Activated CD8-positive, alpha-beta memory T cell treated with anti-CD3 and anti-CD28 coated beads, Interleukin-2, amount 50 U/mL, for 4 hours (primary cell): ENCODE measurements at places on chromosomes 5 and 9.

GRCh38 chr5:153437251-153437650 lies 53.2 kb upstream of the GRIA1 start:
- DNase-seq: no peak

DNA sequence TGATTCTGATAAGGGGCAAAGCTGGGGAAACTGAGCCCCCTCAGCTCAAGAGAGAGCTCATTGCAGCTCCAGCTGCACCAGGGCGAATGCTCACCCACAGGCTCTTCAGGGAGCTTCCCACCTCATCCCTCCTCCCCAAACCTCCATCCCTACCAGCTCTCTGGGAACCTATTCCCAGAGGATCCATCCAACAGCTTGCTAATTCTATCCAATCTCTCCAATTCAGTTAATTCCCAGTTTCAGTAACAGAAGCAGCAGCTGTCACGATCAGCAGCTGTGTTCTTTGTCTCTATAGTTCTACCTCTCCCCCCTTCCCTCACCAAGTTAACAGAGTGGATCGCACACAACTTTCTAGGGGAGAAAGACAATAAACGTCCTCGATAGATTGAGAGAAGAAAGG lies 135.5 kb upstream of the EFNA5 start:
- no peak for DNase-seq

DNA sequence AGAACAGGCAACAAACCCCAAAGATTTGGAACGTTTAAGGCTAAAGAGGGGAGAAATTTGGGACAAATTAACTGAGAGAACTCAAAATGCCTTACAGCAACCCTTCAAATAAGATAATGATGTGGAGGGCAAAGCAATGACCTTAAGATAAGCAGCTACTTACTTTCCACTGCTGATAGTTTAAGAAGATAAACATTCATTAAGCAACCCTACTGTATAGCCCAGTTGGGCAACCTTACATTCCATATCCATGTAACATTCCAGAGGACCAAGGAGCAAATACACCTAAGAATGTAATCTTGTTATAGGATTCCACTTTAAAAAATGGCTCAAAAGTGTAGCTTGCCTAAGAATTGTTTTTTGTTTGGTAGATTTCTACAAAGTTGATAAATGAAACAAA lies 14.8 kb downstream of the ETF1 start:
- no peak for DNase-seq

- DNase-seq: no peak
Measured at GRCh38 chr9:112094241-112094640, 80.9 kb downstream of the SUSD1 start.

DNA sequence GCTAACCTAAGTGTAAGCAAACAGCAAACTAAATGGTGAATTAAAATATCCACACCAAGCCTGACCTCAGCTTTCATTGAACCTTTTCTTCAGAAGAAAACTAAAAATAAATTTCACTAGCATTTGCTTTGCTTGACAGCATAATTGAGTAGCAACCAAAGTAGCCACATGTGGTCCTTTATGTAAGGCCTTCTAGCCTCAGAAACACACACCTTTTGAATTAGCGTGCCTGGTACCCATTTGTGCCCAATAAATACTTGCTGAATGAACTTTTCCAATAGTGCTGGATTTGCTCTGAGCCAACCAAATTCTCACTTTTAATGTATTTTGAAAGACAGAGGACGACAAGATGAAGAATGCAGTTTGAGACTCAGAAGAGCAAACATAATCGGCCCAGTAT lies 2.1 kb upstream of the NIPBL start:
- DNase-seq: no peak

DNA sequence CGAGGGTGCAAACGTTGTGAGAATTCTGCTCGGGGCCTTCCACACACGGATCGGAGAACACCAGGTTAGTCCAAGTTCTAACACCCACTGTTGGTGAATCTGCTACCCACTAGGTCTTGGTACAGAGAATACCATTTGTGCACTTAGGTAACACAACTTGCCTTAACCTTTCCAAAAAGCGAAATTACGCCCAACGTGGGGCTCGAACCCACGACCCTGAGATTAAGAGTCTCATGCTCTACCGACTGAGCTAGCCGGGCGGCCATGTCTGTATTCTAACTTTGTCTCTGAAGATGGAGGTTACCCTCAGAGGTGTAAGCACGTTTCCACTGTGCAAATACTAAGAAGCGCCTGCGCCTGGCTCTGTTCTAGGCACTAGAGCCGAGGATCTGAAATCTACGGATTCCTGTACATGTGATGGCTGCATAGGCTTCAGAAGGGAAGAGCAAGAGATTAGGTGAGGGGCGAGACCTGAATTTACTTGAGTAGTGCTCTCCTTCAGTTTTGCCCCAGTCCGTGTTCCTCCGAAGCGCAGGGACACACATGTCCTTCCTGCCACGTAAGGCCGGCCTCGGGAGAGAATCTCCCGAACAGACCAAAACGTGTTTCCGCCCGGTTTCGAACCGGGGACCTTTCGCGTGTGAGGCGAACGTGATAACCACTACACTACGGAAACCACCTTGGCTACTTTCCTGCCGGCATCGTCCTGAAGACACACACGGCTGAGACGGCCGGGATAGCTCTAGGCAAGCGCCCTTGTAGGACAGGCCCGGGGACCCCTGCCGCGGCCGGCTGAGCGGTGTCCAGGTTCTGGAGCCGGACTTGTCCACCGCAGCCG lies 1.1 kb upstream of the TRIM41 start:
- DNase-seq: peak; percentile 93

DNA sequence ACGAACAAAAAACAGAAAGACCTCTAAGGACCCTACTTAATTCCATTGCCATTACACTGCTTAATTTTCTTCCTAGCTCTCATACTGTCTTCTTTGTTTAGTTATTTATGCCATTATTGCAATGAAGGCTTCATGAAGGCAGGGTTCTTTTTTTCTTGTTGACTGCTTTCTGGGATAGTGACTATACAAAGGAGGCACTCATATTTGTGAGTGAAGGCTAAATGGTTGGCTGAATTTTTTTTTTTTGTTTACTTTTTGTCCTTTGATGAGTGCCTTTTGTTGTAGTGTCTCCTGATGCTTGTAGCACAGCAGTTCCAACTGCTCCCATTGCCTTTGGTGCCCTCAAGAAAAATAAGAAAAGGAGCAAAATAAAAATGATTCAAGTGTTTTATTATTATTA lies 17.8 kb downstream of the CTNNA1 start:
- no peak for DNase-seq

GRCh38 chr9:104118916-104119315 lies 24.8 kb downstream of the SMC2 start:
- no peak for DNase-seq

DNA sequence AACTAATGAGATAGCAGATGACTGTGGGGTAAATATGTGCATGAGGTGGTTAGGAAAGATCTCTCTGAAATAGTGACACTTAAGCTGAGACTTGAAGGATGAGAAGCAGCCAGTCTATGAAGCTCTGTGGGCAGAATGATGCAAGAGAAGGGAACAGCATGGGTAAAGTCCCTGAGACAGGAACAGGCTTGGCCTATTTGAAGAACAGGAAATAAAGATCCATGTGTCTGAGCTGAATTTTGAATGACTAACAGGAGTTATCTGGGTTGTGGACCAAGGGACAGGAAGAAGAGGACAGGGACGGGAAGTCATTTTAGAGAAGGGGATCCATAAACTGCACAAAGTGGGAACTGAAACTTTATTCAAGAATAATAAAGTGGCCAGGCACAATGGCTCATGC lies 25.6 kb upstream of the HMGCS1 start:
- DNase-seq: no peak

- DNase-seq: no peak
Measured at GRCh38 chr9:105858877-105859276, 164.5 kb downstream of the TMEM38B start.

GRCh38 chr5:132365213-132365612 lies 4.3 kb upstream of the SLC22A5 start:
- DNase-seq: no peak

- no peak for DNase-seq
Measured at GRCh38 chr9:135326141-135326540, 153.4 kb upstream of the PPP1R26 start.

- DNase-seq: no peak
Measured at GRCh38 chr9:134367791-134368490, 41.7 kb downstream of the RXRA start.

DNA sequence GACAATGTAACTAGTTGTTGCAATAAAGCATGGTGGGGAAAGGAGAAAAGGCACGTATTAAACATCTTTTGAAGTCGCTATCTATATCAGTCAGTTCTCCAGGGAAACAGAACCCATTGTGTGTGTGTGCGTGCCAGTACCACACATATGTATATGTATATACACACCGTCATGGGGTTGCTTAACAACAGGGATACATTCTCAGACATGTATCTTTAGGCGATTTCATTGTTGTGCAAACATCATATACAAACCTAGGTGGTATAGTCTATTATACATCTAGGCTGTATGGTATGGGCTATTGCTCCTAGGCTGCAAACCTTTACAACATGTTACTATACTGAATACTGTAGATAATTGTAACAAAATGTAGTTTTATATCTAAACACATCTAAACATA lies 2.3 kb downstream of the CDKN2B-AS1 start:
- no peak for DNase-seq

GRCh38 chr9:35518225-35518821 lies 28.4 kb downstream of the RUSC2 start:
- DNase-seq: no peak

DNA sequence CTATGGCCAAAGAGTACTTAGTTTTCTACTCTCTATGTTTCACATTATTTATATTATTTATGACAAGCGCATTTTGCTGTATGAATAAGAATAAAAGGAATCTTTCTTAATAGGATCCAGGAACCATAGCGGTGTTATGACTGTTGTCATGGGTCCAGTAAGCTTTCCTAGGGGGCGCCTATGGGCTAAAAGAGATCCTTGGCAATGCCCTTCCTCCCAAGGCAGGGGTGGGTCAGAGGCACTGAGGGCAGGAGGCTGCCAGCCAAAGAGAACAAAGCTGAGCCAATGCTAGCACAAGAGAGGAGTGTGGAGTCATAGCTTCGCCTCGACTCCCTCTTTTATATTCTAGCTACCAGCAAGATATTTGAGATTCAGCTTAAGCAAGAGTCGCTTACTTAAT lies 98.4 kb upstream of the GNAQ start:
- no peak for DNase-seq

GRCh38 chr5:158175934-158176481 lies 317.1 kb upstream of the CLINT1 start:
- no peak for DNase-seq

DNA sequence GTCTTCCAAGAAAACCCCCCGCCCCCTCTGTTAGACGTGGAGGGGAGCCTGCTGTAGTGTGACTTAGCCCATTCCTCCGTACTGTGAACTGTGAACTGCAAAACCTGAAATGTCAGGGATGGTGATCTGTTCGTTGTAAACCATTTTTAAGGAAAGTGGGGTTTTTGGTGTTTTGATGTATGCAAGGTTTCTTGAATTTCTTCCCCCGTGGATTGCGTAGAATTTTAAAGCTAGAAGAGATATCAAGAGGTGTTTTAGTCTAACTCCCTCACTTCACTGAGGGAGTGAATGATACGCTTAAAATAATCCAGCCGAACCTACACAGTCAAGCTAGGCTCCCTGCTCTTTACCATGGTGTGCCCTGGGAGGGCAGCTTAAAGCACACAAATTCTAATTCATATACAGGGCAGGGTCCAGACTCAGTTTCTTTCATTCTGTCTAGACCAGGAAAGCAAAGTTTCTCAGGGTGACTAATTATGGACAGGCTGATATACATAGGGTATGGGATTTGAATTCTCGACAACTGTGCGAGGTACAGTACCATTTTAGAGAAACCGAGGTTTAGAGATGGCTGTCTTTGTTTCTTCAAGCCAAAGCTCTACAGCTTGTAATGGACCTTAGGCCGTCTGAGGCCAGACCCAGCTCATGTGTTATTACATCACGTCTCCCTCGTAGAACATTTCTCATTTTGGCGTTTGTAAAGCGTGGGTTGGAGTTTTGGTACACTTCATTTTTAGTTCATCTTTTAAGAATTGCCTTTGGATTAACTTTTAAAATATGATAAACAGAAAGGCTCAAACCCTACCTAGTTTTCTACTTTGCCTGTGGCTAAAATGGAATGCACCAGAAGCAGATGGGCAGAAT lies 2.7 kb downstream of the PTGER4 start:
- no peak for DNase-seq
